OCI-LY7 (cell line): ENCODE measurements at places on chromosomes 2 and 18.

- DNase-seq: no peak
Measured at GRCh38 chr2:170425281-170425751, 247.4 kb downstream of the MYO3B start.

- no peak for DNase-seq
Measured at GRCh38 chr18:4599312-4599711, 144.2 kb upstream of the DLGAP1 start.

DNA sequence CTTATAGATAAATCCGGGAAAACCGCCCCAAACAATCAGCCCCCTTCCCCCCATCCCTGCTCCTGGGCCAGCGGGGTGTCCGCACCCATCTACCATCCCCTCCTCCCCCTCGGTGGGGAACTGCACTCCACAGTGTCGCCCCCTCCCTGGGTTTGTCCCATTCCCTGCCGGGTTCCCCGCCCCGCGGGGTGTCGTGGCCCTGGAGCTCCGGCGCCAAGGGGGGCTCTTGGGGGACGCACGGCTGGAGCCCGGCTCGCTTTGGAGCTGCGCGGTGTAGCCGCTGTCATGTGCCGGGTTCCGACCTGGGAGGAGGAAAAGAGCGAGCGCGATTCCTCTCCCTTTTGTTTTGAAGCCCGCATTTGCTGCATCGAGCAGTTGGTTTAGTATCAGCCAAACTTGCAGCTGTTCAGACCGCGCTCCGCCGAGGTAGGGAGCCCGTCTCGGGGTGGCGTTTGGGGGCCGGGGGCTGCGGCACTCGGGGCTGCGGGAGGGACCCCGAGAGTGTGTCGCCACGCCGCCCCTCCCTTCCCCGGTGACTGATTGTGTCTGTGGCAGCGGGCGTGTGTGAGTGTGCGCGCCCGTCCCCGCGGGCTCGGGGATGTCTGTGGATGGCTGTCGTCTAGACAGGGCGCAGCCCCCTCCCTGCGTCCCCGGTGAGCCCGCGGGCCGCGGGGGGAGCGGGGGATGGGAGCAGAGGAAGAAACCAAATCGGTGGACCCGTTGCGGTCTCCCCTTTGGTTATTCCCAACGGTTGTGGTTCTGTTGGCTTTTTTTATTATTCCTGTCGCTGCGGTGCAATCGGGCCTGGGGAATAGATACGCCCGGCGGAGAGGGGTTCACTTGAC, 797 bp downstream of the CTIF start:
- no peak for DNase-seq

GRCh38 chr2:9694661-9695234, 64.0 kb upstream of the YWHAQ start:
- DNase-seq: no peak
